ENCODE measurements at places on chromosomes 12 and 14. TPM values are rescaled to one million over a fixed set of nuclear protein-coding genes. Genes with fewer than 3 reads are reported as not detected.

DNA sequence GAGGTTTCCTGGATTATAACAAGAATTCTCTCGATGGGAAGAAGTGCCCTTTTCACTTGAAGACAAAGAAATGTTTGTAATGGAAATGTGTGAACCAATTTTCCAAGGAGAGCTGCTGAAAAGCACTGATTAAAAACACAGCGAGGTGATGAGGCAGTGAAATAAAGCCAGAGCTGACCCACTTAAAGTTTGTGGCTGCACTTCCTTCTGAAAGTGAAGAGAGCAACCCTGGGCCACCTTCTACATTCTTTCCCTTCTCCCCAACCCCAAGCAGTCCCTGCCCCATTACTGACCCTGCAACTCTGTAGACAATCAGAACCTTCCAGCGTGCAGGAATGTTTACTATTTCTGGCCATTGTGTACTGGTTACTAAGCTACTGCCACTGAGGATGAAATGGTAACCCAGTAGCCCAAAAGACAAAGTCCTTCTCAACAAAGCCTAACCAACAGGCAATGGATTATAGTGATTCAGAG is 173.9 kb downstream of the TTC7B start:
- no peak overlapping the region for H3K4me3 ChIP-seq
- no peaks in the 10 kb centered on the region for H3K27me3 ChIP-seq
- no peaks in the 10 kb centered on the region for H3K36me3 ChIP-seq
- no peaks in the 10 kb centered on the region for H3K4me1 ChIP-seq
- no peak overlapping the region for H3K27ac ChIP-seq

DNA sequence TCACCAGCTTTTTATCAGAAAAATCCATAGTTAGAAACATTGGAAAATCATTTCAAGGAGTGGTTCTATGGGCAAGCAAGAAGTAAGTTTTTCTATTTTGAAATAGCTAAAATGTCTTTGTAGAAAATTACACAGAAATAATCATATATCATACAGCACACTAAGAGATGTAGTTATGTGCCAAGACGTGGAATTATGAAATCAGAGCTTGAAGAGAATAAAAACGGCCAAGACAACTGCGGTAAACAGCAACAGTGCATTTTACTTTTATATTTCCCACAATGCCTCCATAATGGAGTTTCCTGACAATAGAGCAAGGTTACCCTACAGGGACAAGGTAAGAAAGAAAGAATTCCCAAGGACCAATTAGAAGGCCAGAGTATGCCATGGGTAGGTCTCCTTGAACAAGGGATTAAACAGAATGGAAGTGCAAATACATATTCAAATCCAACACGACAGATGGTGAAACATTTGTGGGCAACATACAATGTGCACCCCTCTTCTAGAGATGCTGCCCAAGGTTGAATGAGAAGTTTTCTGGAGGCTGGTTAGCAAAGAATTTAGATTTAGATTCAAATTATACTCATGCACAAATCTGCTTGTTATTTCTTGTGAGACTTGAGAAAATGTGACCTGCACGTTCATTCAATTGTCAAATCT is 76.1 kb upstream of the BTG1 start:
- no peak overlapping the region for H3K27ac ChIP-seq
- peaks cover 9% of the 10 kb centered on the region for H3K4me1 ChIP-seq
- H3K27me3 ChIP-seq: no peaks in the 10 kb centered on the region
- DNase-seq: no peak

Gene KRT85
- not detected for total RNA-seq

DNA sequence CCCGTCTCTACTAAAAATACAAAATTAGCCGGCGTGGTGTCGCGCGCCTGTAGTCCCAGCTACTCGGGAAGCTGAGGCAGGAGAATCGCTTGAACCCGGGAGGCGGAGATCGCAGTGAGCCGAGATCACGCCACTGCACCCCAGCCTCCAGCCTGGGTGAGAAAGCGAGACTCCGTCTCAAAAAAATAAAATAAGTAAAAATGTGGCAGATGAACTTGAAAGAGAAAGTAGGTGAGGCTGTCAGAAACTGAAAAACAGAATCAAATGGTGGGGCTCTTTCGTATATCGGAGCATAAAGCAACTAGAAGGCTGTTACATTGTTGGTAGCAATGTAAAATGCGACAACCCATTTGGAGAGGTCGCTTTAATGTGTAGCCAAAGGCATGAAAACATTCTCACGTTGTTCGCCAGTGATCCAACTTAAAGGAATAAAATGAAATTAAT is 767 bp upstream of the CCNT1 start:
- no peak for DNase-seq
- peak overlapping the region; percentile 98 for H3K4me3 ChIP-seq
- peak overlapping the region; percentile 96 for H3K27ac ChIP-seq

DNA sequence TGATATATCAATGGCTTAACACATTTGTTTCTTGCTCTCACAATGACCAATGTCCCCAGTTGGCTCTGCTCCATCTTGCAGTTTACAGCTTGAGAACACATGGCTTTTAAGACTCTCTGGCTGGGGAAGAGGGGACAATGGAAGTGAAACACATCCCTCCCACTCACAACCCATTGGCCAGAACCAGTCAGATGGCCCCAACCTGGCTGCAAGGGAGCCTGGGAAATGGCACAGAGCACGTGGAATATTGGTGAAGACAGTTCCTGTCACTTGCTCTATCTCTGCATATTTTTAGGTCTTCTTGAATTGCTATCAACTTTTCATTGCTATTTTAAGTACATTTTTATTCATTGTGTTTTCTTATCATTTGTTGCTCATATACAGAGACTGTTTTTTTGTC is 345.4 kb downstream of the MED13L start:
- H3K27ac ChIP-seq: no peak overlapping the region
- H3K27me3 ChIP-seq: no peaks in the 10 kb centered on the region
- no peak overlapping the region for H3K4me3 ChIP-seq
- H3K4me1 ChIP-seq: no peaks in the 10 kb centered on the region

Gene ACSM4
- not detected for total RNA-seq

GRCh38 chr12:29797565-29798355 is 14.0 kb upstream of the TMTC1 start:
- H3K4me3 ChIP-seq: no peak overlapping the region
- no peak overlapping the region for H3K27ac ChIP-seq
- H3K4me1 ChIP-seq: no peaks in the 10 kb centered on the region
- DNase-seq: no peak
- peaks cover 2% of the 10 kb centered on the region for H3K27me3 ChIP-seq
- no peaks in the 10 kb centered on the region for H3K36me3 ChIP-seq

DNA sequence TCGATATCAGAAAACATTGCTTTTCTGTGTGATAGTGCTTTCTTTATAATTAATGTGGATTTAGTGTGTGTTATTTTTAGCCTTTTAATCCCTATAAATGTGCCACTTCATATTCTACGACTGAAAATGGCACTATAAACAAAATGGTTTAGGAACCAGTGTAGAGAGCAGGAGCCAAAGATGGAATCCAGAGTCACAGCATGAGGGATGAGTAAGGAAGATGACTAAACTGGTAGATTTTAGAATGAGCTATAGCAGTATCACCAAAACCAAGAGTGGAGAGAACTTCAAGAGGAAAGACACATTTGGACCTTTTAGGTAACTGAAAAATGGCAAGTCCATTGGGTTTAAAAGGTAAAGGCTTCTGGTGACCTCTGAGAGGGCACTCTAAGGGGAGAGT is 887.2 kb downstream of the NRXN3 start:
- no peaks in the 10 kb centered on the region for H3K27me3 ChIP-seq
- H3K36me3 ChIP-seq: no peaks in the 10 kb centered on the region
- no peaks in the 10 kb centered on the region for H3K4me1 ChIP-seq
- H3K4me3 ChIP-seq: no peak overlapping the region
- DNase-seq: no peak
- no peak overlapping the region for H3K27ac ChIP-seq

GRCh38 chr12:126219139-126219538 is 1153.9 kb downstream of the AACS start:
- no peak overlapping the region for H3K4me3 ChIP-seq

Gene PPP4R4
- total RNA-seq: not detected

Gene PTPRQ
- not detected for total RNA-seq

Gene CATSPERB
- total RNA-seq: not detected

GRCh38 chr12:28568704-28569103 is 378.4 kb downstream of the CCDC91 start:
- H3K27me3 ChIP-seq: no peaks in the 10 kb centered on the region
- DNase-seq: no peak
- no peaks in the 10 kb centered on the region for H3K36me3 ChIP-seq
- no peak overlapping the region for H3K4me3 ChIP-seq

DNA sequence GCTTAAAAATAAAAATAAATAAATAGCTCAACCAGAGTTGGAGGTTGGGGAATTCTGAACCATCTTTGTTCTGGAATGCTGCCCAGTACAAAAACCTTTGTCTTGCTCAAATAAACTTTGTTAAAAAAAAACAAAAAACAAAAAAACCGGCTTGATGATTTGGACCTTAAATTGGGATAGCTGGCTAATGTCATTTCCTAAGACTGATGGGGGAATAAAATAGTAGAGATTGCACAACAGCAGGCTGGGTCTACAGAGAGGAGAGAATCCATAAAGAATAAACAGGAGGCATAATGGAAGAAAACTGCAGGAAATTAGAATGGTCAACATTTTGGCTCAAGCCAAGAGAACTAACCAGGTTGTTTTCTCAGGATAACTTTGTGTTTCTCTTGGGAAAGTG is 370.9 kb downstream of the AEBP2 start:
- H3K27ac ChIP-seq: no peak overlapping the region
- DNase-seq: no peak
- no peaks in the 10 kb centered on the region for H3K4me1 ChIP-seq
- H3K36me3 ChIP-seq: peaks cover 5% of the 10 kb centered on the region
- no peak overlapping the region for H3K4me3 ChIP-seq

Gene SERPINA9
- not detected for total RNA-seq

DNA sequence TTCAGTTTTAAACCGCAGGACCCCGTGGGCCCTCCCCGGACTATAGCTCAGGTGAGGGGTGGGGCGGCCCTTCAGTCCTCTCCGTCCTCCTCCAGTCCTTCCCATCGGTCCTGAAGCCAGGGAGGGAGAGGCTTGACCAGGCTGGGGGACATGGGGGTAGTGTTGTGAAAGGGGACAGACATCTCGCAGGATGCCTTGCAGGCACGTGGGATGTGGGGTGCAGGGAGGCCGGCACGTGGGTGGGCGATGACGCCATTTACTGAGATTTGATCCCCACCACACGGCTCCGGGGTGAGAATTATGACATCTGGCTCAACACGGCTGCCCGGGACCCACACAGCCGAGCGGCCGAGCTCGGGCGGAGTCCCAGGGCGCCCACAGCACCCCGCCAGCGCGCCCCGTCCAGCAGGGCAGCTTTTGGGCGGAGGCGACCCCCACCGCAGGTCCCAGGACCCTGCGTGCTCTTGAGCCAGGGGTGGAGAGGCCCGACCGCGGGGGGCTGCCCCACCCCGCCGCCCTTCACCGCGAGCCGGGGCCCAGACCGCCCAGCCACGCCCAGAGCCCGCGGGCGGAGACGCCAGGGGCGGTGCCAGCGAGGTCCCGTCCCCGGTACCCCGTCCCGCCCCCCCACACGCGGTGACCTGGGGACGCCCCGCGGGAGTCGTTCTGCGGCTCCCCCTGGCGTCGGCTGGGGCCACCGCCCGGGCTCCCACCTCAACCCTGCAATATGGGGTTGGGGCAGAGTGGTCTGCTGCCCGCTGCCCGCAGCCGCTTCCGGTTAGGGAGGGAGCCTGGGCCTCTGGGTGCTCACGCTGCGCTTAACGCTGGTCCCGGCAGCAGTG is 3.3 kb upstream of the EXOC3L4 start:
- DNase-seq: peak; percentile 81
- no peaks in the 10 kb centered on the region for H3K27me3 ChIP-seq
- no peaks in the 10 kb centered on the region for H3K36me3 ChIP-seq
- peak overlapping the region; percentile 53 for H3K4me3 ChIP-seq
- peaks cover 5% of the 10 kb centered on the region for H3K4me1 ChIP-seq

Gene SSTR1
- total RNA-seq: not detected

DNA sequence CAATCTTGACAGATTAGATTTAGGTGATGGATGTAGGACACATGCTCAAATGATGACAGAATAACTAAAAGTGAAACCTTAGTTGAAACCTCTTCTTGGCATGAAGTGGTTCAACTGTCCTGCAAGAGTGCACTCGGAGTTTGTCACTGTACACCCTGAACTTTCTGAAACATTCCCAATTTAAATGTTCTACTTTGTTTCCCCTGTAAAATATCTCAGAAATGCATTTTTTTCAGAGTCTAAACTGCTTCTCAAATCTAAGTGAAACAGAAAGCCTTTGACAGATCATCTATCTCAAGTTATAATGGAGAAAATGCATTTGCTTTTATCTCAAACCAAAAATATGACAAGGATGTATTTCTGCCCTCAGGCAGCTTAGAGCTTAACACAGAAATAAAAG is 66.0 kb downstream of the BHLHE41 start:
- peaks cover 6% of the 10 kb centered on the region for H3K27me3 ChIP-seq
- no peak for DNase-seq
- H3K4me1 ChIP-seq: no peaks in the 10 kb centered on the region

- H3K27ac ChIP-seq: no peak overlapping the region
- H3K4me3 ChIP-seq: no peak overlapping the region
- DNase-seq: no peak
- no peaks in the 10 kb centered on the region for H3K4me1 ChIP-seq
- peaks cover 8% of the 10 kb centered on the region for H3K27me3 ChIP-seq
Measured at GRCh38 chr12:131452444-131452860, 258.4 kb upstream of the SFSWAP start.

DNA sequence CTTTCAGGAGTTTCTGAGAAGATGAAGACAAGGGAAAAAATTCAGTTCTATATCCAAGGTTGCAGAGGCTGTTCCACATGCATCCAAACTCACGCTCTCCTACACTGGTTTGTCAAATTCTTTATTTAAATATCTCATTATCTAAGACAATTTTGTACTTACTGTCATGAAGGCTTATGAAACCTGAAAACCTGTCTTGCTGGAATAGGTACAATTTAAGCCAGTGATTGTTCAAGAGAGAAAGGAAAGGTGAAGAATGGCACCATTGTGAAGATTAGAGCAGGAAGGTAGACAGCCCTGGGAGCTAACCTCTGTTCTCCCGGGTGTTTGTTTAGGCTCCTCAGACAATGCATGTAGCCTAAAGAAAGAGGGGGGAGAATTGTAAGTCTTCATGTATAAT is 315.1 kb upstream of the PRKD1 start:
- H3K4me3 ChIP-seq: no peak overlapping the region
- no peaks in the 10 kb centered on the region for H3K4me1 ChIP-seq
- DNase-seq: no peak
- H3K27me3 ChIP-seq: no peaks in the 10 kb centered on the region
- no peaks in the 10 kb centered on the region for H3K36me3 ChIP-seq

DNA sequence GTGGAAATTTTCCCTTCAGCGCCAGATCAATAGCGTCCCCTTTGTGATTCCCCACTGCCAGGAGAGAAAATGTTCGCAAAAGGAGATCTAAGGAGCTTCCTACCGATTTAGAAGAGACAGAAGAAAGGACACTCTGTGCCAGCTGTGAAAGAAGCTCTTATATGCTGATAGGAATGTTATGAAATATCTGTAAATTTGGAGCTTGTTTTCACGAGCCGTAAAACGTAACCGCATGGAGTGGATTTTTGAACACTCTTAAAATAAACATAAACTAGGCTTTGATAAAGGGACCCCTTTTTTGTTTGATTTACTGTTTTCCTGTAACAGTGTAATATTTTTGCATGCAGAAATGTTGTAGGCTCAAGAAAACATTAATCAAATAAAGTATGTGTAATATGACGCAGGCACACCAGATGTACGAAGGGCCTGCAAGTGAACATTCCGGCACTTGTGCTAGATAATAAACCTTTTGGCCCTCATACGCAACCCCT is 346.8 kb downstream of the ETNK1 start:
- no peaks in the 10 kb centered on the region for H3K36me3 ChIP-seq
- no peaks in the 10 kb centered on the region for H3K4me1 ChIP-seq
- no peak for DNase-seq
- no peaks in the 10 kb centered on the region for H3K27me3 ChIP-seq

Gene POMT2
- total RNA-seq: 33.1 TPM

Gene KRT2
- total RNA-seq: not detected

Measured in natural killer cell treated with Interleukin-12 subunit alpha and Interleukin-12 subunit beta and Interleukin-15 and Interleukin-18, amount 100 ng/mL, for 72 hours (primary cell).